ENCODE measurements at places on chromosomes 3 and 15.

GRCh38 chr3:182631183-182632076 is 161.9 kb upstream of the ATP11B start:
- DNase-seq, result no peak

GRCh38 chr3:179473565-179473964 is 22.3 kb upstream of the GNB4 start:
- no peak for DNase-seq

GRCh38 chr15:101089579-101090427 is 162.0 kb downstream of the CHSY1 start:
- no peak for DNase-seq

DNA sequence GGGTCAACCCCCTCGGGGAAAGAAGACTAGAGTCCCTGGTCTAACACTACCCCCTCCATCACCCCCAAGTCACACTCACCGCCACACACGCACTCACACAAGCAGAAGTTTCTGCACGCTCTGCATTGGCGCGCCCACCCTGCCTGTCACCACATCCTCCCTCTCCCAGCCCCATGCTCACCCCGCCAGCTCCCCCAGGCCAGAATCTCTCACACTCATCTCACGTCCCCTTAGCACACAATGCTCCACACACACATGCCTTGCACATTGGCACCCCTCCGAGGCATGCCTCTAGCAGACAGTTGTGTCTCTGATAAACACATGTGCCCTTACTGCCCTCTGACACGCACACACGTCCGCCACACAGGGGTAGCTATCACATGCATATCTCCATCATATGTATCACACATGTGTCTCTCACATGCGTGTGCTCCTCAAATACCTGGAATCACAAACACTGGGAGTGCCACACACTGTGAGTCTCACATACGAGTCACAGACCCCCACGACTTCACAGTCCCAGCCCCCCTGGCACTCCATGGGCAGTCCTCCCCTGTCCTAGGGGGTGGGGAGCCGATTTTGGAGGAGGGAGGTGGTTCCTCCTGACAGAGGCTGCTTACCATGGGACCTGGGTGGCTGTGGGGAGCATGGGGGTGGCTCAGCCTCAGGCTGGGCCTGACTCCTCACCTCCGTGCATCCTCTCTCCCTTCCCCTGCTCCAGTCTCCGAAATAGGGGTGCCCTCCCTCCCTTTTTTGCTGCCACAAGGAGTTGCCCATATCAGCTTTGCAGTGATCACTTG is 898 bp downstream of the FBLN2 start:
- DNase-seq, result no peak

GRCh38 chr15:68234060-68234459 is 4.5 kb upstream of the CLN6 start:
- no peak for DNase-seq

DNA sequence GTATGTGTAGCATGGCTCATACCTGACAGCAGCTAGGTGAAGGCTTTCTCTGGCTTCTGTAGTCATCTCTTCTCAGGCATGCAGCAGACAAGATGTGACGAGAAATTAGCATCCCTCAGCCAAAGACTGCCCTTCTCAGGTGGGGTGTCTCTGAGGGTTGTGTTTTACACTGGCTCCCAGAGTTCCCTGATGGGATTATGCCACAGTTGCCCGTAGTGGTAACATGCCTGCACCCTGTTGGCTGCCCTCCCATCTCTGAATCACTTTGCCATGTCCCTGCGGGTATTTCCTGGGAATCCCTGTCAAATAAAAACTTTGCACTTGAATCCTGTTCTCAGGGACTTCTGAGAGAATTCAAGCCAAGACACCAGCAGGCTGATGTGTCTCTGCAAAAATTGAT is 70.5 kb downstream of the LRTM1 start:
- no peak for DNase-seq

DNA sequence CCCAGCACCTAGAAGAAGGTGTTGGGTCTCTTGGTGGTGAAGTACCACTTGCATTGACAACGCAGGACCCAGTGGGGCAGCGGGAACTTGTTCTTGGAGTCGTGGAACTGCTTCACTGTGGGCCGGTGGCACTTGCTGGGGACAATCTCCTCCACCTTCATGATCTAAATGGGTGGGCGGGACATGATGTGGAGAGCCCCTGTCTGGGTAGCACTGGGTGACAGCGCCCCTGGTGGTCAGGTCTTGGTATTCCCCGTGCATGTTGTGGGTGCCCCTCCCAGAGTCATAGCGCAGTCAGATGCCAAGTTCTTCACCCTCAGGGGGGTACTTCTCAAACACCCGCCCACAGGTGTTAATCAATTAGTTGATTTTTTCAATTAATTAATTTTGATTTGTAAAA is 60.2 kb downstream of the AGBL1 start:
- no peak for DNase-seq

GRCh38 chr15:56248311-56248992 is 4.8 kb upstream of the RFX7 start:
- no peak for DNase-seq
